ENCODE measurements at places on chromosomes 4 and X.

GRCh38 chr4:148273501-148273986 is 168.7 kb downstream of the NR3C2 start:
- DNase-seq = no peak

- no peak for DNase-seq
Observed at GRCh38 chr4:5276475-5277075, 225.3 kb downstream of the STK32B start.

GRCh38 chr4:71184195-71184781 is 154.5 kb upstream of the SLC4A4 start:
- peak; percentile 73 for DNase-seq

- DNase-seq = no peak
Observed at GRCh38 chr4:128916832-128917231, 107.3 kb downstream of the JADE1 start.

GRCh38 chr4:15587649-15588048 is 67.5 kb downstream of the FBXL5 start:
- peak; percentile 69 for DNase-seq

DNA sequence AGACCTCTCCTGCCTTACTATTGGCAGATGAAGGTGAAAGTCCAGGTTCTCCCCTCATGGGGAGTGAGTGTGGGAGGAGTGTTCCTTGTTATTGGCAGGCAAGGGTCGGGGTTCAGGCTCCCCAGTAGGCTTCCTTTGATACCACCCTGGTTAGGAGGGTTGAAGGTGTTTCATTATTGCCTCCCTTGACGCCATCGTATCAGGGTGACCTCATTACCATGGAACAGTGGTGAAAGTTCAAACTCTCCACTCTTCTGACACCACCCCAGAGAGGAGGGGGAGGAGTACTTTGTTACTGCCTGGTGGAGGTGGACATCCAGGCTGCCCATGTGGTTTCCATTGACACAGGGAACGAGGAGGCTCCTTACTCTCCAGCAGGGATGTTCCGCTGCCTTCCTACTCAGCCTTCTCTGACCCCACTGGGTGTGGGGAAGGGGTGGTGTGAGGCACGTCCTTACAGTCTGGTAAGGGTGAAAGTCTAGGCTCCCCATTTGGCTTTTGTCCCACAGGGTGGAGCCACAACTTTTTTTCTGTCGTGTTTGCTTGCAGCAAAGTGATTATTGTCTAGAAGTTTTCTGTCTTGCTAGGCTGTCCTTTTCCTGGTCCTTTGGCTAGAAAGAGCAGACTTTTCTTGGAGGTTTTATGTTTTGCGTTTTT is 37.2 kb upstream of the USP9X start:
- DNase-seq = no peak

DNA sequence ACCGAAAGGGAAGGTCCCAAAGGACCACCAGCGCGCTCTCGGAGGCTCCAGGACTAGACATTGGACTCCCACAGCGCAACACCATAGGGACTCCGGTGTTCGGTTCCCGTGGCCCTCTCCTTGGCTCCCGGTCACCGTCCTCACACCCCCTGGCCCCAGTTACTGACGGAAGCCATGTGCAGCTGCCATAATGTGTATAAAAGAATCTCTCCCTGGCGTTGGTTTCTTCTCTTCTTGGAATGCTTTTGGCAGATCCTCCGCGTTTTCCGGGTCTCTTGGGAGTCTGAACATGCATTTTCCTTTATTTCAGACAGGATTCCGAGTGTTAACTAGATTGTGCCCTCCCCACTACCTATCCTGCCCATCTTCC is 69.8 kb downstream of the FBXO8 start:
- peak; percentile 46 for DNase-seq

DNA sequence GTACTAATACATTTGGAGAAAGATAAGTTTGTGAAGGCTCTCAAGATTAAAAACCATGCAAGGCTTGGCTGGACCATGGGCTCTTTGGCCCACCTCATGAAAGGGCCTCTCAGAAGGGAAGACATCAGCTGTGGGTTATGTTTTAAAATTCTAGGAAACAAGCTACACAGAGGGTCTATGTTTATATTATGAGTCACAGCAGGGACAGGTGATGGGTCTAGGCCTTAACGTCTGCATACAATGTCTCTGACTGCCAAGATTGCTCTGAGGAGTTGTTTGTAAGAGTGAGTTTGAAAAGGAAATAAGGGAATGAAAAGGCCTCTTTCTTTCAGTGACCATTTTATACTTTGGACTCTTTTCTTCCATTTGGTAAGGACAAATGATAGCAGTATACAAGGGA is 77.0 kb upstream of the ARMCX2 start:
- DNase-seq = no peak

GRCh38 chr4:86939729-86940575 is 5.1 kb downstream of the AFF1 start:
- DNase-seq = no peak

- DNase-seq = peak; percentile 31
Observed at GRCh38 chr4:141731481-141731880, 95.1 kb downstream of the IL15 start.

DNA sequence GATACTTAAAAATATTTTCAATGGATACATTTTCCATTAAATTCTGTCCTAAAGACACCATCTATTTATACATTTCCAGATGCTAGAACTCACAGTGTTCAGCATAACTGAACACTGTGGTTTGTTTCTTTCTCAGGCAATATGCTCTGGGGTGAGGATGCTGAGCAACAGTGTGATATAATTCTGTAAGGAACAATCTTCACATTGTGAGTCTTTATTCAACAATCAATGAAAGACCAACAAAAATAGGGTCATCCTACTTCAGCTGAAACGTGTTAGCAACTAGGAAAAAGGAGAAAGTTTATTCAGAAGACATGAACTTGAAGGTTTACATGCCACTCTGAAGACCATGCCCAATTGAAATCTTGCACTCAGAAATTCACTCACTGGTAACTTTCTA is 284.8 kb downstream of the UNC5C start:
- no peak for DNase-seq
